ENCODE measurements at places on chromosomes 12 and 14.

DNA sequence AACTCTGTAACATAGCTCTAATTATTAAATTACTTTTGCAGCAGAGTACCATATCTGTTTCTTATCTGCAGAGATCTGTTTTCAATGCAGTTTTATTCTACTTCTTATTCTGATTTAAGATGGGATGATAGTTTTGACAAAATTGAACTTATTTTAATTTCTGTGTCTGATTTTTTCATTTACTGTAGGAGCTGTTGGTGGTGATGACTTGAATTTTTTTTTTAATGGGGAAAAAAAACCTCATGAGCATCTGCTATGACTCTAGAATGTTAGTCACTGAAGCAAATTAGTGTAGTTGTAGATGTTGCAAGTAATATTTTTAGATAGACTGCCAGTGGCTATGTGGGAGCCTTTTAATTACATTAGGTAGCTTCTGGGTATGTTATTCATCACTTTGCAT, 23.4 kb downstream of the DNM1L start:
- DNase-seq: no peak

DNA sequence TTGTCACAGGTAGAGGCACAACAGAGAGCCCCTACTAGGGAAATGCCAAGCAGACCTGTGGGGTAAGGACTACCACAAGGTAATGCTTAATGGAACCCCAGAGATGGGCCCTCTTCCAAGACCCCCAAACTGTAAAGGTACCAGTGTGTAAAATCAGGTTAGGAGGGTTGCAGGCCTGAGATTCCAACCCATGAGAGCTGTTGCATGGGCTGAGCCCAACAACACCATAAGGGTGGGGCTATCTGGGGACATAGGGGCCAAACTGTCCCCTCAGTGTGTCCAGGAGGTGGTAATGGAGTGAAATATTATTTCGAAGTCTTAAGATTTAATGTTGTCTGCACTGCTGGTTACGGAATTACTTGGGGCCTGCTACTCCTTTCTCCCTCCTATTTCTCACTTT, 620.2 kb downstream of the ETNK1 start:
- no peak for DNase-seq

GRCh38 chr14:68949601-68949965, 29.5 kb downstream of the ACTN1 start:
- no peak for DNase-seq

GRCh38 chr12:95881331-95881955, 22.7 kb downstream of the SNRPF start:
- DNase-seq: no peak

DNA sequence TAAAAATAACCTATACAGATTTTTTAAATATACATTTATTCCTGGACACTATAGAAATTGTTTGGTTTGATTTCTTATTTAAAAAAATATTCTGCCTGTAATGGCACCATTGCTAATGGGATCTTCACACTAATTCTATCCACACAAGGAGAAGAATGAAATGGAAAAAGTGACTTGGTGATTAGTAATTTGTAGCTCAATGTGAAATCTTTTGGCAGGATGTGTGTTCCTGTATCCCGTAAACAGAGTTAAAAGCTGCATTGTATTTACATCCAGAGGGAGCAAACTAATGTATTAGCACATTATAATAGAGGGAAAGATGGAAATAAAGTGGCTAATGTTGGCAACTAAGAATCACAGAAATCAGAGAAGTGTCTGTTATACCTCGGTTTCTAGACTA, 1455.3 kb upstream of the FLRT2 start:
- no peak for DNase-seq

GRCh38 chr14:69317780-69318179, 57.8 kb downstream of the GALNT16 start:
- DNase-seq: no peak

DNA sequence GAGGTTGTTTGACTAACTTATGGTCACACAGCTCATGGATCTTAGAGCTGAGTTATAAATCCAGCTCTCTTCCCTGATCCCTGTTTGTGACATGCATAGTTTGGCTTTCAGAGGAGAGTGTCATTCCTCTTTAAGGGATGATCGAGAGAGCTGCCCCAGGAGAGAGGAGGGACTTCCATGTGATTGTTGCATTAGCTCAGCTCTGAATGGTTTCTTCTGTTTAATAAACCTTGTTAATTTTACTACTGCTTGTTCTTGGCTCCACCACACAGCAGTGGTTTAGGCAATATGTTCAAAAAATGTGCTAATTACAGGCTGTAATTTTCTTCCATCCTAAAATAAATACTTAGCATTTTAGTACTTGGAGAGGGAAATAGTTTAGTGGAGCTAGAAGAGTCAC, 152.5 kb downstream of the C12orf75 start:
- DNase-seq: no peak

- DNase-seq: no peak
Measured at GRCh38 chr12:74424778-74425177, 112.9 kb upstream of the ATXN7L3B start.

- no peak for DNase-seq
Measured at GRCh38 chr12:112353393-112353792, 28.8 kb downstream of the HECTD4 start.

- no peak for DNase-seq
Measured at GRCh38 chr12:26014085-26014484, 55.6 kb downstream of the RASSF8 start.

GRCh38 chr12:91261820-91262676, 79.4 kb upstream of the DCN start:
- no peak for DNase-seq

- DNase-seq: no peak
Measured at GRCh38 chr14:37116933-37117849, 55.2 kb downstream of the SLC25A21 start.

DNA sequence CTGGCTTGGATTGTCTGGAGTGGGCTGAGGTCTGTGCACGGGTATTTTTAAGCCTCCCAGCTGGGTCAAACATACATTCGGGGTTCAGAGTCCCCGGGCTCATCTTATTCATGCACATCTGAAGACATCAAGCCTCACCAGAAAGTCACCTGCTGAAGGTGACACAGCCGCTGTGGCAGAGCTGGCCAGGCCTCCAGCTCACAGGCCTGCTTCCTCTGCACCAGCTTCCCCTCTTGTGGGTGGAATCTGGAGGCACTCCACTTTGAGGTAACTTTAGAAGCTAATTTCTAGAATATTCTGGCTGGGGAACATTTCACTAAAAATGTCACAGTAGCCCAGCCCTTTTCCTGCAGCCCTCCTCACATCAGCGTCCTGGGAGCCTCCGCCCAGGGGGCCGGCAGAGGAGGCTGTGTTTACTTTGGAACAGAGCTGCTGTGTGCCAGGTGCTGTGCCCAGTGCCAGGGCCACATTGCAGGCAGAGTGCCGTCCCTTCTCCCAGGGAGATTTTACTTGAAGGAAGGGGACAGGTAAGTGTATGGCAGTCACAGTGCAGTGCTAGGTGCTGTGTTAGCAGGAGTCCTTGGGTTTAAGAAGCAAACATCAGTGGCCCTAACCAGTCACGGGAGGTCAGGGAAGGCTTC, 62.2 kb downstream of the TSPAN11 start:
- DNase-seq: peak; percentile 79

DNA sequence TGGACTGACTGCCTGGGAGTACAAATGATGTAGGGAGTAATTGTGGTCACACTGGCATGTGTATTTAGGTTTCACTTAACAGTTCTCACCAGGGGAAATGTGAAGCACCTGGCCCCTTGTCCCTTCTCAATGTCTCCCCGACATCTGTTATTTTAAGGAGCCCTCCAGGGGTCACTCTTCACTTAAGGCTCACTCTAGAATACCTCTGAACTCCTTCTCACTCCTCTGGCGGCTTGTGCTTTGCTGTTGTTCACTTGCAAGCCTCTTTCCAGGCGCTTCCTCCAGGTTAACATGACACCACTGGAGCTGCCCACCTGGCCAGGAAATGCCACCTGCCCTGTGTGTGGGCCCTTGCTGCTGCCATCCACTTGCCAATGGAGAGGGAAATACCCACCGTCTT, 56.5 kb upstream of the GZMB start:
- no peak for DNase-seq

DNA sequence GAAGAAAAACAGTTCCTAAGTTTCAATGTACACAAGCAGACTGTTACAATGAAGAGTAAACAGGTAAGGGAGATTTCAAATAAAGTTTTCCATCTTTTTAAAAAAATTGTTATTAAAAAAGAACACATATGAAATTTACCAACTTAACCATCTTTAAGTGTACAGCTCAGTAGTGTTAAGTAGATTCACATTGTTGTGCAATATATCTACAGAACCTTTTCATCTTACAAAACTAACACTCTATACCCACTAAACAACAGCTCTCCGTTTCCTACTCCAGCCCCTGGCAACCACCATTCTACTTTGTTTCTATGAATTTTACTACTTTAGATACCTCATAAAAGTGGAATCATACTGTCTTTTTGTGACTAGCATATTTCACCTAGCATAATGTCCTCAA, 139.5 kb downstream of the SLC25A21 start:
- DNase-seq: no peak

- DNase-seq: peak; percentile 58
Measured at GRCh38 chr14:96100161-96101064, 61.3 kb downstream of the C14orf132 start.

- DNase-seq: no peak
Measured at GRCh38 chr14:68576031-68576430, 216.8 kb downstream of the ZFP36L1 start.

DNA sequence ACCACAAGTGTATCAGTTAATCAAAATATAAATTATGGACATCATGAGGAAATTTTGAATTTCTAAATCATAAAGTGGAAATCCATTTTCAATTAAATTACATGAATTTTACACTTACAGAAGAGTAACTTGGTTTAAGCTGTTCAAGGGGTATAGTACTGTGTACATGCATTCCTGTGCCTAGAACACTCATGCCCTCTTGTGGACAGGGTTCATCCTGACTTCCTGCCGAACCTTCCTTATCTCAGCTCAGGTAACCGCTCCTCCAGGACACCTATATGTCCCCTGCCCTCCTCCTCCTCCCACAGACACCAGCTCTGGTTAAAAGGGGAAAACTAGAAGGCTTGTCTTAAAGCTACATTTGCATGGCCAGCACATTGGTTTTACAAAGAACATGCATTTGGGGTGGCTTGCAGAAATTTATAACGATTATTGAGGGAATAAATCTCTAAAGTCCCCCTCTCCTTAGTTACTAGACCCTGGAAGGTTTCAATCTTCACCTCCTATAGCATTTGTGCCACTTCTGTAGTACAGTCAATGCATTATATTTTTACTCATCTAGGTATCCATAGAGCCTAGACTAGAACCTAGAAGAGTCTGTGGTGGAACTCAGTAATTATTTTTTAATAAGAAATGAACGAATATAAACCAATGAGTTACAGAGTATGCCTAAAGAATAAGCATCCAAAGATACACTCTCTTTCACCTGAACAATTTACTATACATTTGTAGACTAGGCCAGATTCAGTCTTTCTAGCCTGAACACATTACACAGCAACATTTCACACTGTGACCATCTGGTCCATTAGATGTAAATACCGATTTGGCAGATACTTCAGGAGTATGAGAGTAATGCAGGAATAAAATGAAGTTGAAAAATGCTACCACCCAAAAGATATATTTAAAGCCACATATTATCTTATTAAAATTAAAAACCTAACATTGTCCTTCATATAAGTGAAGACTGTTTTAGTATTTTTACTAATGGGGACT, 345.6 kb downstream of the PAWR start:
- peak; percentile 10 for DNase-seq

DNA sequence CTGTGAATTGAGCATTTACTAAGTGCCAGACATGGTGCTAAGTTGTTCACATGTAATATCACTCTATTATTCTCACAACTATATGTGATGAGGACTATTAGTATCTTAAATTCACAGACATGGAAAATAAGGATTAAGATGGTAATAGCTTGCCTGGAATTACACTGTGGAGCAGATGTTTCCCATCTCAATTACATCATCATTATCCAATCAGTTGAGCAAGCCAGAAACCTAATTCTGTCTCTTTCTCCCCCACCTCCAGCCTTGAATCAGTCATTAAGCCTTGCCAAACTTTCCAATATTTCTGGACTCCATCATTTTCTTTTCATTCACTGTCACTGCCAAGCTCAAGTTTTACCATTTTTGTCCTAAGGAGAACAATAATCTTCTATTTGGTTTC, 287.8 kb upstream of the KITLG start:
- DNase-seq: no peak

DNA sequence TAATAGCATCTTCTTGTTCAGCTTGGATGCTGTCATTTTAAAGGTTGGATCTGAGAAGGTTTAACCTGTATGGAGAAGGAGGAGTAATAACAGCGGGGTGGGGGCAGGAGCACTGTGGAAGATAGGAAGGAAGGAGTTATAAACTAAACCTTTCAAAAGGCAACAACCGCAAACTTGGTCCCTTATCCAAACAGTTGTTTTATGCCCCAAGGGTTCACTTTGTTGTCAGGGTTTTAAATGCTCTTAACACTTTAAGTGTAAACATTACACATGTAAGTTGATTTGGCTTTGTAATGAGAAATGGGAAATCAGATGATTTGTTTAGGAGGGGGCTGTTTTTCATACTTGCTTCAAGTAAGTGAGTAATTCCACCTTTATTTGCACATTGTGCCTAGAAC, 3.0 kb downstream of the NPAS3 start:
- DNase-seq: no peak

- DNase-seq: no peak
Measured at GRCh38 chr14:63996625-63997220, 143.9 kb downstream of the SYNE2 start.

DNA sequence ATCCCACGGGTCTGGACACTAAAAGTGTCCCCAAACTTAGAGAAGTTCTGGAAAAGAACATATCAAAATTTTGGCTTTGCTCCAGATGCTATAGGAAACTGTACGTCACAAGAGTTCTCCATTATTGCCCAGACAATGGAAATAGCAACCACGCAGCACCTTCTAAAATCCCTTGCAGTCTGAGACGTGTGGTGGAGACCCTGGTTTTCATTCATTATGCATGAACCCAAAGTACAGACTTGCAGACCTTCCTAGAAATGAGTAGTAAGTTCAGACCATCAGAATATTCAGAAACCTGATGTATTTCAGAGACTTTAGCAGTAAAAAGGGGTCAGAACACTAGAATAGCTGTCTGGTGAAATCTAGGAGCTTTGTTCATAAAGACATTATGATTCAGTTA, 50.0 kb upstream of the BCL2L14 start:
- DNase-seq: no peak

DNA sequence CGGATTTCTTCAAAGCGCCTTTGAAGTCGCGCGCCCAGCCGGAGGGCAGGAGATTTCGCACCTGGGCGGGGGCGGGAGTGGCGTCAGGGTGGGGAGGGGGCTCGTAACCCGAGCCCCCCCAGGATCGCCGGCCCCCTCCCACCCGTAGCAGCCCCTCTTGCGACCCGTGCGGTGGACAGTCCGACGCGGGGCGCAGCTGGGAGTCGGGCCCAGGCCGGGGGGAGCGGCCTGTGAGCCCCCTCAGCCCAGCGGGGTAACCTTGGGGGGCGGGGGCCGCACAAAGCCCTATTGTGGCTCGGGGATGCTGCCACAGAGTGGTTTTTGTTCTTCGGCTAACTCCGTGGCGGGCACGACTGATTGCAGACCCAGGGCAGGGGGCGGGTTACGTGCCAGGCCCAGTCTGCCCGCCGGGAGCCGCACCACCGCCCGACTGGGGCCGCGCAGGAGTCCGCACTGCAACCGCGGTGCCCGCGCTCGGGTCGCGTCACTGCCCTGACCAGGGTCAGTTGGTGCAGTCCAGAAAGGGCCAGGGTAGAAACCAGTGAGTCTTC, 4.2 kb upstream of the AAAS start:
- no peak for DNase-seq

GRCh38 chr14:54127526-54127925, 170.9 kb upstream of the BMP4 start:
- DNase-seq: no peak

- DNase-seq: no peak
Measured at GRCh38 chr14:23356662-23357061, 4.0 kb upstream of the SLC22A17 start.
